ENCODE measurements at places on chromosomes 12 and 14.
A peak's percentile ranks its signal among the peaks of the same experiment; 100 is the strongest.

- DNase-seq: no peak
These were observed 130.5 kb downstream of the KIF26A start for GRCh38 chr14:104268725-104269436.

DNA sequence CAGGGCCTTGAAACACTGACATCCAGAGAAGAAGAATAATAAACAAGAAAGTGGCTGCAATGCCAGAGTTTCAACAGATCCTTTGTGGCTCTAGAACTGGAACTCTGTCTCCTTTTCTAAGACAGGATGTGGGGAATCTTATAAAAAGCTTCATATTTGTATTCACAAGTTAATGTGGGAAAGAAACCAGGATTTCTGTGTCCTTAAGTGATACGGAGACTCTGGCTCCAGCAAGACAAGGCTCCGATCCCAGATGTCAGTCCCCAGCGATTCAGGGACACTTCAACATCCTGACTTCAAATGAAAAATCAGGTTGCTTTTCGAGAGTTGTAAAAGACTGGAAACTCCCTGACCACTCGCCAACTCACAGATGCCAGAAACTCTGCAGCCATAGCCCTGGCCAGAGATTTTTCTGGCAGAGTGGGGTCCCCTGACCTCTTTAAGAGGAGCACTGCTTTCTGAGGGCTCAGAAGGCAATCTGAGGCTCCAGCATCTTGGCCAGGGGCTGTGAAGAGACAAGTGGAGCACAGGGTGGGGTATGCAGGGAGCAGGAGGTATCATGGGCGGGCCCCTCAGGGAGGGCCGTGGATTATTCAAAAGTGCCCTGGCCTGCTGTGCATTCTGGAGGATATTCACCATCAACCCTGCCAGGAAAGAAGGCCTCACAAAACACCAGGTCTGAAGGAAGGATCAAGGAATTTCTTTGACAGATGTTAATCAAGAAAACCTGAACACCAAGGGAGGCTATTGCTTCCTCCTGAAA is 53.3 kb downstream of the TMX1 start:
- DNase-seq: no peak

DNA sequence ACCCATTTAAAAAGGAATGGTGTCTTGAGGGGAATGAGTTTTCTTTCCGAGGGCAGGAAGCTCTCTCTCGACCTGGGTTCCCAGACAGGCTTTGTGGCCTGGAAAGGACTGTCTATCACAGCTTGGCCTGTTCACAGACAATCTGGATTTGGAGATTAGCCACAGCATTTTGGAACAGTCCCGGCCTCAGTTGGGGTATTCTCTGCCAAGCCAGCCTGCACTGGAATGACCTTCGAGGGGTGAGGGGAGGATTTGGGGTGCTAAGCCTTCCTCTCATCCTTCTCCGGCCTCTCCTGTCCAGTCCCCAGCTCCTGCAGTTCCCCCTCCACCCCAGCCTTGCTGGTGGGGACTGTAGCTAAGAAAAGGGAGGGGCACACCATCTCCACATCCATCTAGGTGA is 13.0 kb downstream of the TBX5 start:
- no peak for DNase-seq

GRCh38 chr12:131808744-131809371 is 19.3 kb upstream of the MMP17 start:
- DNase-seq: no peak

GRCh38 chr12:27513155-27513824 is 10.7 kb upstream of the PPFIBP1 start:
- no peak for DNase-seq

DNA sequence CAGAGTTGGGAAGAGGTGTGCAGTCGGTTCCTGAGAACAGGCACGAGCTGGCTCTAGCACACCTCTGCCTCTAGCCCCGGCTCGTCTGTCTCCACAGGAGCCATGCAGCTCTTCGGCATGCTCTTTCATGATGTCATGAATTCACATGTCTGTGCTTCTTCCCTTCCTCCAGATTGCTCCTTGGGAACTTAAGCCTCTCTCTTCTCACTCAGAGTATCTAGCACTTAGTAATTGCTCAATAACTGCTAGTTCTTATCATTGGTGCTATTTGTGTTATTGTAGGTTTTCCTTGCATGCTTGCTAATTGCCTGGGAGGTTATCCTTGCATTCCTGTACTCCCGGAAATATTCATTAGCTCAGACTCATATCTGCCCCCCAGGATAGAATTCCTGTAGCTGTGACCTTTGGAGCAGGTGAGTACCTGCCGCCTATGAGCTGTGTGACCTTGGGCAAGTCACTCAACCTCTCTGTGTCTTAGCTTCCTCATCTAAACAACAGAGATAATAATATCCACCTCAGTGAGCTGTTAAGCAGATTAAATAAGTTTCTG is 19.5 kb downstream of the FAM181A start:
- no peak for DNase-seq

- no peak for DNase-seq
These were observed 385.3 kb upstream of the DDHD1 start for GRCh38 chr14:53538316-53538881.

GRCh38 chr12:75759842-75760572 is 248.6 kb upstream of the KRR1 start:
- DNase-seq: no peak

- DNase-seq: peak; percentile 67
These were observed 1264.0 kb downstream of the TMEM121 start for GRCh38 chr14:106790189-106791036.

DNA sequence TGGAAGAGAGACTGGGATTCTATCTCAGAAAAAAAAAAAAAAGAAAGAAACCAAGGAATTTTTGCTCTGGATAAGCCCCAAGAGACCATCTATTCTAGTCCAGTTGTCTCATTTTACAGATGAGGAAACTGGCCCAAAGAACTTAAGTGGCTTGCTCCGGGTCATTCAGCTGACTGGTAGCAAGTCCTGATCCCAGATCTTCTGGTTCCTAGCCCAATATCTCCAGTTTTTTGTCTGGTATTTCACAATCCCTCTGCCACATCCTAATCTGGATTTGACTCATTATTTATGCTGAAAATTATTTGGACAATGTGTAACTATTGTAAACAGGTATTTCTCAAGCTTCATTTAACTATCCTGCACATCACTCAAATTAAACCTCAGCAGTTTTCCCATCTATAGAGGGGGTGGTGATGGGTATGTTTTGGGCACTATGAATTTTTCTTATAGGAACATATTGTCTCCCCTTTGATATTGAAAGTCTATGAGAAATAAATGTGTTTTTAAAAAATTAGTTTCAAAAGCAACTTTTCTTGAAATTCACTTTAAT is 43.4 kb downstream of the PPP2R5E start:
- DNase-seq: no peak

- no peak for DNase-seq
These were observed 32.0 kb upstream of the FGD4 start for GRCh38 chr12:32367381-32367780.

DNA sequence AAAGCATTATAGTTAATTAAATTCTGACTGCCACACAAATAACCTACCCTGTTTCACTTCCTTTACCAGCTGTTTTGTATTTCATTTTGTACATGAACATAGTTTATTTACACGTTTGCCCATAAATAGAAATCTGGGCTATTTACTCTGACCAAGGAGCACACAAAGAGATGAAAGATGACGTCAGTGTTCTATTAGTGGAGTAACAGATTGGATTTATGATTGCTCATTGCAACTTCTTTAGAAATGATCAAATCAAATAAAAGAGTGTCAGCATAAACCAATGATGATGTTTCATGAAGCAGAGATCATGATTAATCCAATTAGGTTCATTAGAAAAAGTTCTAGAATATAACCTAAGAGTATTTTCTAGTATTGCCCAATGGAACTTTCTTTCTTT is 12.0 kb upstream of the RTL1 start:
- DNase-seq: no peak

- no peak for DNase-seq
These were observed 168.3 kb downstream of the PAWR start for GRCh38 chr12:79522257-79522988.

- DNase-seq: no peak
These were observed 34.4 kb upstream of the CCNT1 start for GRCh38 chr12:48750769-48751356.

GRCh38 chr14:24278424-24278823 is 7.0 kb upstream of the RABGGTA start:
- DNase-seq: no peak

DNA sequence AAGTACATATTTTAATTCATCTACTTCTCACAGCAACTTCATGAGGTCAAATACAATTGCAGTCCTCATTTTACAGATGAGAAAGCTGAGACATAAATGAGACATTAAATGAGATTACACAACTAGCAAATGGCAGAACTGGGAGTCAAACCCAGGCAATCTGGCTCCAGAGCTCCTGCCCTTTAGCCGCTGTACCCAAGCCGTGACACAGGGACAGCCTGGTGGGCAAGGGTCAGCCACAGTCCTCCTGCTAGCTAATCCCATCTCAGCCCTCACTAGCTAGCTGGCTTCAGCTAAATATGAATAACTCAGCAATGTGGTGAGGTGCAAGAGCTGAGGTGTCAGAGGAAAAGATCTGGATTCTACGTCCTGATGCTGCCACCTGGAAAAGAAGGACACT is 54.8 kb downstream of the NINJ2 start:
- DNase-seq: no peak

DNA sequence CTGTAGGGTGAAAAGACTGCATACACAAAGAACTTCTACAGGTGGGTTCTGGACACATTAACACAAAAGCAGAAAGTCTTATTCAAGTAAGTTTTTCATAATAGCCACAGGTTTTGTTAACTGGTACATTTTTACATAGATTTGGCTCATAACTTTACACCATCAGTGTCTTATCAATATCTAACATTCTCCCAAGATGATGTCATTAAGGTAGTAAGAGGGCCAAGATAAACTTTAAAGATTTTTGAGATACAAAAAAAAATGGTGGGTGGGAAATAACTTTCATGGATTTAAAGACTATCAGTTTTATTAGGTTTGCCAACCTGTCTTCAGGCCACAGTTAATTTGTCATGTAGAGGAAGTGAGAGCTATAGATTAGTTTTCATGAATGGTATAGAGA is 1.7 kb downstream of the SUPT16H start:
- no peak for DNase-seq

DNA sequence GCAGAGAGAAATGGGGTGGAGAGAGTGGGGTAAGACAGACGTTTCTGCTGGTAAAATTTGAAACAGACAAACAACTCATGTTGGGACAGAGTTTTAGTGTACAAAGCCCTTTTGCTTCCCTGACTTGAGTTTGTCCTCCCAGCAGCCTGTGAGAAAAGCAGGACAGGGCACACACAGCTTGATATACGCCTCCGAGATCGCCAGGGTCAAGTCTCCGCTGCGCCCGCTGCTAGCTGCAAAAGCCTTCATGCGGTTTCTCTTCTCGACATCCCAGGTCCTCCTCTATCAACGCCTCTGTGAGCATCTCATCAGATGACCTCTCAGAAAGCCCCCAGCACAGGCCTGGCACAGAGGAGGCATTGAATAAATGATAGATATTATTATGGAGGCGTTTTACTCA is 9.4 kb upstream of the BCL11B start:
- no peak for DNase-seq

DNA sequence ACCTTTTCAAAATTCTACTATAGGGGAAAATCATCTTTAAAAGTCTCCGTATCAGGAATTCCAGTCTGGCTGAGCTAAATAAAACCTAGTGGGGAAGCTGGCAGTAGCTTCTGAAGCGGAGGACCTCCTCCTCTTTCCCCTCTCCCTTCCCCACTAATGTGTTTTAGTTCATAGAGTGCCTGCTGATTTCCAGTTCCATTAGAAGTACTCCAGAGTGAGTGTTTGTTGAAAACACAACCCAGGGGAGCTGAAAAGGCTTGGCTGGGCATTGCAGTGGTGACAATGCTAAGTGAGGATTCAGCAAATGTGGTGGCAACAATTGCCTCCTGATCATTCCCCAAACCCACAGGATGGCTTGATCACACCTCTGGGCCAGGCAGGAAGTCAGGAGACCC is 144.2 kb upstream of the FRMD6 start:
- DNase-seq: no peak

DNA sequence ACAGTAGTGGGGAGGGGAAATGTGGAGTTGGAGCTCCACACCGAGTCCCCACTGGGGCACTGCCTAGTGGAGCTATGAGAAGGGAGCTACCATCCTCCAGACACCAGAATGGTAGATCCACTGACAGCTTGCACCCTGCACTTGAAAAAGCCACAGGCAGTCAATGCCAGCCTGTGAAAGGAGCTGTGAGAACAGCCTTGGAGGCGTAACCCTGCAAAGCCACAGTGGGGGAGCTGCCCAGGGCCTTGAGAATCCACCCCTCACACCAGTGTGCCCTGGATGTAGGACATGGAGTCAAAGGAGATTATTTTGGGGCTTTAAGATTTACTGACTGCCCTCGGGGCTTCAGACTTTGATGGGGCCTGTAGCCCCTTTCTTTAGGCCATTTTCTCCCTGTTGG is 12.5 kb downstream of the CTSG start:
- no peak for DNase-seq

- no peak for DNase-seq
These were observed 85.6 kb downstream of the CMKLR1 start for GRCh38 chr12:108253540-108253939.

GRCh38 chr12:103392722-103393121 is 103.0 kb downstream of the C12orf42 start:
- DNase-seq: no peak

DNA sequence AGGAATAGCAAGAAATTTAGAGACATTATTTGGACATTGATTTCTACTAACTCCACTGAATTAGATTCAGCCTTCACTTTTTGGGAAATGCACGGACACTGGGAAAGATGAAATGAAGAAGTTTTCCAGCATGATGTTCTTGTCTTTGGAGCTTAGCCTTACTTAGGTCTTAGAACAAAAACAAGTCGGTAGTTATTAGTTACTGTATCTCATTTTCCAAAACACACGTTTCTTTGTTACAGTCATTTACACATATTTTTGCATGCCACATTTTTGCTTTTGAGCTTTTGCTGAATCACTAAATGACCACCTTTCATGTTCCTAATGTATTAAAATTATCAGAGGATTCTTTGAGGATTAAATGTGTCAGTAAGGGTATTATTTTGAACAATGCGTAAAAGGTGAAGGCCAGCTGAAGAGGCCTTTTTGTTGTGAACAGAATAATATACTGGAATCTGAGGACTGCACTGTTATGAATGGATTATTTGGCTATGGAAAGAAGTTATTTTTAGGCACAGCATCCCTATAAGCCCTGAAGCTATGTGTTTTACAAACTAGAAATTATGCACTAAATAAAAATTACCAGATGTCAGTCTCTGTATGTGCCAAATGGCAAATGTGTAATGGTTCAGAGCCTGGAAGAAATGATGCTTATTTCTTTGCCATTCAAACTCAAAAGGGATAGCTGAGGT is 138.2 kb downstream of the SRGAP1 start:
- no peak for DNase-seq

GRCh38 chr12:90074086-90074485 is 365.4 kb upstream of the ATP2B1 start:
- DNase-seq: no peak

Data from activated gamma-delta T cell treated with anti-CD3 and anti-CD28 coated beads, Interleukin-2, amount 50 U/mL, for 16 hours (primary cell).